ENCODE measurements at places on chromosomes 13 and 19.

DNA sequence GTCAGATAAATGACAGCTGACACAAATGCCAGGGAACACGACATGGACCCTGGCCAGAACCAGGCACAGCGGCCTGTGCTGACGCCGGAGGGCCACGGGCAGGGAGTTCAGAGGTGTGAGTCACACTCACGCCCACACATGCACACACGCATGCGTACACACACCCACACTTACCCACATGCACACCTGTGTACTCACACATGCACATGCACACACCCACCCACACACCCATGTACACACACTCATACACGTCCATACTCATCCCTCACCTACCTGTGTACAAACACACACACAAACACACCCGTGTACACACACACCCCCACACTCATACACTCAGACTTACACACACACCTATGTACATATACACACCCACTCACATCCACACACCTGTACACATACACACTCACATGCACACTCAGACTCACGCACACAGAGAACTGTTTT is 40.4 kb downstream of the MLLT1 start:
- DNase-seq, result no peak

GRCh38 chr13:42992764-42993122 is 702 bp upstream of the EPSTI1 start:
- no peak for DNase-seq

DNA sequence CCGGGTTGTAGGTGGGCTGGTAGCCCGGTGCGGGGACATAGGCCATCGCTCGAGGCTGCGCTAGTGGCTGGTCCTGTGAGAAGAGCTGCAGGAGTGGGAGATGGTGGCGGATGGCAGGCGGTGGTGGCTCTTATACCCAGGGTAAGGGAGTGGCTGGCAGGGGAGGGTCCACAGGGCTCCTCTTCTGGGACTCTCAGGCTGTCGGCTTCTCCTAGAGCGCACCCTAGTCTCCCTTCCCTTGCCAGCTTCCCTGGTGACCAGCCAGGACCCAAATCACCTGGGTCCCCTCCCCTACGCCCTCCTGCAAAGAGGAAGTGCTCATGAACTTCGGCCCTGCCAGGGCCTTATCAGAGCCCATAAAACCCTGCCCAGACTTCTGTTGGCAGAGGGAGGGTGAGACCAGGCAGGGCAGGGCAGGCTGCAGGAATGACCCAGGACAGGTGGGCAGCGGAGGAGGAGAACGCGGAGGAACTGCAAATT is at the start of gene LGALS4:
Gene LGALS4 (minus strand): TSS at position 105 of the 480 bp plus-strand sequence. CDS start 59 bp downstream, at position 46.
- no peak for DNase-seq

GRCh38 chr13:103168901-103169508 is 102.8 kb upstream of the SLC10A2 start:
- DNase-seq, result no peak

DNA sequence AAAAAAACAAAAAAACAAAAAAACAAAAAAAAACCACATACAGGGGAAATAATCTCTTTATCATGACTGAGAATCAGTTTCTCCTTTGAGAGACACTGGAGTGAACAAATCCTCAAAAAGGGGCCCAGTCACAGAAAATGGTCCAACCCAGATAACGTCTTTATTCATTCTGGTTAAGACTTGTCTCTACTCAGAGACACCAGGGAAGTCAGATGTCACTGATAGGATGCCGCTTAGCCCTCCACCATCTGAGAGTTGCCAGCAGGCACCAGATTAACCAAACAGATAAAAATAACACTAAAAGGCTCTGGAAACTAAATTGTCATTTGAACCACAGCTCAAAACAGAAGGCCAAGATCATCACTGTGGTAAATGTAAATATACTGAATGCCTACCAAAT is 1163.4 kb upstream of the ATXN8OS start:
- DNase-seq, result no peak

GRCh38 chr19:3506384-3507340 is 551 bp downstream of the FZR1 start:
- DNase-seq, result no peak

DNA sequence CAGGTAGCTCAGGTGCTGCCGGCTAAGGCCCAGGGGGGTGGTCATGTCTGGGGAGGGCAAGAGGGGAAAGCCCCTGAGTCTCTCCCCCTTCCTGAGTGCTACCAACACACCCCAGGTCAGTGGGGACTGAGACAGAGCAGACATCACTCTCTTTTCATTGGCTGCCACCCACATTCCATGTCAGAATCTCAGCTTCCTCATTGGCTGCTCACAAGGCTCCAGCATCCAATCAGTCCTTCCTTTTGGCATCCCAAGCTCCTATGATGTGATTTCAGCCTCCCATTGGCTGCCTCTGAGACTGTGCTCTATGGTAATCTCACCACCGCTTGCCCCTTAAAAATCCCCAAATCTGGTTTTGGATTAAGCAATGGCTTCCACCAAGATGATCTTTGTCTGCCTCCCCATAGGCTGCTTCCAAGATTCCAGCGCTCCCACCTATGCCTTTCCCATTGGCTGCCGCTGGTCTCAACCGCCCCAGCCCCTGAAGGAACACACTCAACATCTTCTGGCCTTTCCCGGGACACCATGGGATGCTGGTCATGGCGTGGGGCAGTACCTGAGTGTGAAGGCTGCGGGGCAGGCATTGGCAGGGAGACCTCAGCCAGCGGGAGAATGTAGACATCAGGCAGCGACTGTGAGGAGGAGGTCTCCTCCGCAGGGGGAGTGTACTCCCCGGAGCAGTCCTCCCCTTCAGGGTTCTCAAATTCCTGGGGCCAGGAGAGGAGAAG is 2.0 kb downstream of the LMTK3 start:
- DNase-seq, result no peak

DNA sequence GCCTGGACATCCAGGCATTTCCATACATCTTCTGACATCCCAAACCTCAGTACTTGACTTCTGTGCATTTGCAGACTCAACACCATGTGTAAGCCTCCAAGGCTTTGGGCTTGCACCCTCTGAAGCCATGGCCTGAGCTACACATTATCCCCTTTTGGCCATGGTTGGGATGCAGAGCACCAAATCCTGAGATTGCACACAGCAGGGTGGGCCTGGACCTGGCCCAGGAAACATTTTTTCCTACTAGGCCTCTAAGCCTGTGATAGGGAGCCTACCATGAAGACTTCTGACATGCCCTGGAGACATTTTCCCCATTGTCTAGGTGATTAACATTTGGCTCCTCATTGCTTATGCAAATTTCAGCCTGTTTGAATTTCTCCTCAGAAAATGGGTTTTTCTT is 853.4 kb upstream of the SPRY2 start:
- no peak for DNase-seq

DNA sequence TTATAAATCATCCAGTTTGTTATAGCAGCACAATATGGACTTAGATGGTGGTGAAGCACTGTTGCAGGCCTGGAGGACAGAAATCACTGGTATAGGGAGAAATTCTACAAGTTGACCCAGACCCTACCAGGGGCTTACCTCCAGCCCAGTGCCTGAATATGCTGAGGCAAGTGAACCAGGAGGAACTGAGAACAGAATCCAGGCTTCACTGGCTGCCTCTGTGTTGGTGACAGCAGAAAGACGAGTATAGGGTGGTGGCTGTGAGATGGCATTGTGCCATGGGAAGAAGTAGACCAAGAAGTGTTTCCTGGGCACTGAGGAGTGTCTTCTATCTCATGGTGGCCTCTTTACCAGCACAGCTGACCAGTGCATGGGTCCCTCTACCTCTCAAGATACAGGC is 15.9 kb upstream of the EID2 start:
- no peak for DNase-seq

DNA sequence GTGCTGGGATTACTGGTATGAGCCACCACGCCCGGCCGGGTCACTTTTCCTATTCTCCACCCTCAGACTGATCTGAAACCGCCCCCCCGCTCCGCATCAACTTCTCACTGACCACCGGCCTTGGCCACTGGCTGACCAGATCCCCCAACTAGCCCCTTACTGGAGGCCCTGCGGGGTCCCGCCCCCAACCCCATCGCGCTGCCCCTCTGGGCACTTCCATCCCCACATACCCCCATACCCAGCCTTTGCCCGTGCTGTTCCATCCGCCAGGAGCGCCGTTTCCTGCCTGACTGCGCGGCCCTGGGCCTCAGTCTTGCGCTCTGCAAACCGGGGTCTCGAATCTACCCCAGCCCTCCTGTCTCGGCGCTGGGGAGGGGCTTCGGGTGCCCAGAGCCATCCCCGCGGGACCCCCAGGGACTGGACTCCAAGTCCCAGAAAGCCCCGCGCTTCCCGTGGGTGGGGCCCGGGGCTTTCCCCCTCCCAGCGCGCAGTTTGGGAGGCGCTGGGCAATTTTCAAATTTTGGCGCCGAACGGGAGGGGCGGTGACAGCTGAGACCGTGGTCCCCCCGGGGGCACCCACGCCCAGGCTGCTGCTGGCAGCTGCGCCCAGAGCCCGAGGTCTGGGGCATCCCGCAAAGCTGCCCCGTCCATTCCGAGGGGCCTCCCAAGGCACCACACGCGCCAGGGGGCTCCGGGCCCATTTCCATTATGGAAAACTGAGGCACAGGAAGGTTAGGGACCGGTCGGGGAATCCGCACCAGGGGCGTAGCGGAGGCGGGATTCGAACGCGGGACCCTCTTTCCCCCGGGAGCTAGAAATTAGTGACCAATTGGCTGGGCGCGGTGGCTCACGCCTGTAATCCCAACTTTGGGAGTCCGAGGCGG is 5.2 kb upstream of the LMNB2 start:
- DNase-seq, result peak; percentile 71

DNA sequence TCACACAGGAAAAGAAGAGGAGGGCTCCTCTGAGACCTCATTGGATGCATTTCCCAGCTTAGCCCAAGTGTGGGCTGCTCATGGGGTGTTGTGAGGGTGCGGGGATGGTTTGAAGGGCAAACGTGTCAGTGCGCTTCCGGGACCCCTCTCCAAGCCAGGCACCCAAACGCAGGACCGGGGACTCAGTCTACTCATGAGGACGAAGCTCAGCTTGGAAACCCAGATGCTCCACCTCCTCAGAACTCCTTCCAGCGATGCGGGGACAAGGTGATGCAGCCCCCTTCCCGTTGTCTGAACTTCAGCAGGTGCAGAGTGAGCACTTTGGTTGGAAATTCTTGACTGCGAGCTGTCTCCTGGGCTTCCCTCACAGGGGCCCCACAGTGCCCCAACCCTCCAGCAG is 33.1 kb upstream of the MTIF3 start:
- DNase-seq, result no peak

DNA sequence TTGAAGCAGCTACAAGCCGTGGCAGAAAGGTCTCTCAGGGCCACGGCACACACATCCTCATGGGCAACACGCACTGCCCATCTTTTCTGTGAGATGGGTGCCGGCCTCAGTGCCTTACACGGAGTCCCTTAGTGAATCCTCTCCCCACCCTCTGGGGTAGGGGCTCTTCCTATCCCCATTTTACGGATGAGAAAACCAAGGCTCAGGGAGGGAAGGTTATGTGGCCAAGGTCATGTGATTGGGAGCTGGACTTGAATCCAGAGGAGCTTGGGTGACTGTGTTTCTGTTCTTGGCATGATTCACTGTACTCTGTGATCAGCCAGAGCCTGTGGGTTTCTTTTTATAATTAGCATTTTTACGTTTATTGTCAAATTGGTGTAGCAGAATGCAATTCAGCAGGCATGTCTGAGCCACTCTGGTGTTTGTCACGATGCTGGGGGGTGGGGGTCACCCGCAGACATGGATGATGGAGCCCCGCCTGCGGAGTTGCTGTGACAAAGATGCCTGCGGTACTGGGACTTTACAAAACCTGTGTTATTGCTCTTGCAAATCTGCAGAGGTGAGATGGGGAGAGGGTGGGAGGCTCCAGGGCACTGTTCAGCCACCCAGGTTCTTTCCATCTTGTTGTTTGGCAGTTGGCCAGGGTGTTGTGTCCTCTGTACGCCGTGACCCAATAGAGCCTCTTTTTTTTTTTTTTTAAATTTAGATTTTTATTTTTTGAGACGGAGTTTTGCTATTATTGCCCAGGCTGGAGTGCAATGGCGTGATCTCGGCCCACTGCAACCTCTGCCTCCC is 4.5 kb downstream of the SCN1B start:
- no peak for DNase-seq

DNA sequence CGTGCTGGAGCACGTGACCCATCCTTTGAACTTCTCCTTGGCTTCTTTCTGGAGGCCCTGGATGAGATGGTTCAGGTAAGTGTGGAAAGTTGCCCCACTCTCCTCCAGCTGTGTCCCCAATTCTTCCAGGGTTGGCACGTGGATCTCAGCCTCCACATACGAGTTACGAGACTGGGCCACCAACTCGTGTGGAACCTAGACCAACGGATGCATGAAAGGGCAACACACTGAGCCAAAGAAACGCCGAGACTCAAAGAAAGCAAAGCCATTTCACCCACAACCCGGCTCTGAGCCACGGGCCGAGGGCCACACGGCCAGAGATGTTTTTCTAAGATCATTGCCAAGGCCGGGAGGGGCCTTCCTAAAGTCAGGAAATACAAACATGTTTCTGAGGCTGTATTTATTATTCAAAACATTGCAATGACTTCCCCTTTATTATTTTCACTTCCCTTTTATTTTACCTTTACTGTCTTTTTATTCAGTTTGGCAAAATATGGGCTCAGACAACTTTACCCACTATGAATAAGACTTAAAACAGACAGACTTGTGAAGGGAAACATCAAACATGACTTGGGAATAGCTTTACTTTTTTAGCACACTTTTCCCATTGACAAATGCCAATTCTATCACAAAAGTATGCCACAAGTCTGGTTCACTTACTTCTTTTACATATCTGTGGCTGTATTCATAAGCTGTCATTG is 94.6 kb downstream of the KL start:
- DNase-seq, result no peak

DNA sequence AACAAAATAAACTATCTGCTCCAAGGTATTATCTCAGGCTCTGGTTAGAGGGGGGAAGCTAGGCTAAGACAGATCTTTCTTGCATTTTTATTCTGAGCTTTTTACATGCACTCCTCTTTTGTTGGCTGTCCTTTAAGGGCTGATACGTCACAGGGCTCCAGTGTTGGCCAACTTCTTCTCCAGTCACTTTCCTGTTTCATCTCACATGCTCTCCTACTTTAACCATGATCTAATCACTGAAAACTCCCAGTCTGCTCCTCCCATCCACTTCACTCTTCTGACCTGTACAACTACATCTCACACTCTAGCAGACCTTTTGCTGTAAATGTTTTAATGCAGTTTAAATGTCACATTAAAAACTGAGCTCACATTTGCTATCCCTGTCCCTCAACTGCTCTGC is 510.0 kb upstream of the KLF12 start:
- DNase-seq, result no peak

GRCh38 chr13:46908501-46908900 is 11.6 kb upstream of the HTR2A start:
- DNase-seq, result no peak

GRCh38 chr13:80299046-80299445 is 41.9 kb downstream of the SPRY2 start:
- no peak for DNase-seq

- no peak for DNase-seq
These were observed 6.9 kb upstream of the ANGPTL4 start for GRCh38 chr19:8357007-8357521.

DNA sequence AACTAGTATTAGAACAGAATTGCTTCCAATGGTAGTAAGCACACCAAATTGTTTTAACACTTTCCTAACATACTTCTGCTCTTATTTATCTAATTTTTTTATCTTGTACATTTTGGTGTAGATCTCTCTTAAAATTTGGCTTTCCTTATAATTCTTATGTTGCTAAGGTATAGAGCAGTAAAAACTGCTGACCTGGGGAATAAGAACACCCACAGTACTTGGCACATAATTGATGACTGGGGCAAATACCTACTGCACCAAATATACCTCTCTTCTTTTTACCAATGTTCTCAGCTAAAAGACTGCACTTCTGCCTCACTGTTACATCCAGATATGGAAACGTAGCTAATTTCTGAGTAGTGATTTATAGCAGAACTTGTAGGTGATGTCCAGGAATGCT is 642.2 kb downstream of the LIG4 start:
- DNase-seq, result no peak

Data from stimulated activated CD4-positive, alpha-beta T cell treated with anti-CD3 and anti-CD28 coated beads, Interleukin-1b, Interleukin-23, amount 100 ng/mL, for 24 hours (primary cell).